ENCODE measurements at places on chromosomes 11 and 22.

GRCh38 chr22:47357086-47357485 lies 594.6 kb downstream of the TBC1D22A start:
- DNase-seq, result no peak

- no peak for DNase-seq
Measured at GRCh38 chr11:18731949-18732821, 6.2 kb upstream of the IGSF22 start.

DNA sequence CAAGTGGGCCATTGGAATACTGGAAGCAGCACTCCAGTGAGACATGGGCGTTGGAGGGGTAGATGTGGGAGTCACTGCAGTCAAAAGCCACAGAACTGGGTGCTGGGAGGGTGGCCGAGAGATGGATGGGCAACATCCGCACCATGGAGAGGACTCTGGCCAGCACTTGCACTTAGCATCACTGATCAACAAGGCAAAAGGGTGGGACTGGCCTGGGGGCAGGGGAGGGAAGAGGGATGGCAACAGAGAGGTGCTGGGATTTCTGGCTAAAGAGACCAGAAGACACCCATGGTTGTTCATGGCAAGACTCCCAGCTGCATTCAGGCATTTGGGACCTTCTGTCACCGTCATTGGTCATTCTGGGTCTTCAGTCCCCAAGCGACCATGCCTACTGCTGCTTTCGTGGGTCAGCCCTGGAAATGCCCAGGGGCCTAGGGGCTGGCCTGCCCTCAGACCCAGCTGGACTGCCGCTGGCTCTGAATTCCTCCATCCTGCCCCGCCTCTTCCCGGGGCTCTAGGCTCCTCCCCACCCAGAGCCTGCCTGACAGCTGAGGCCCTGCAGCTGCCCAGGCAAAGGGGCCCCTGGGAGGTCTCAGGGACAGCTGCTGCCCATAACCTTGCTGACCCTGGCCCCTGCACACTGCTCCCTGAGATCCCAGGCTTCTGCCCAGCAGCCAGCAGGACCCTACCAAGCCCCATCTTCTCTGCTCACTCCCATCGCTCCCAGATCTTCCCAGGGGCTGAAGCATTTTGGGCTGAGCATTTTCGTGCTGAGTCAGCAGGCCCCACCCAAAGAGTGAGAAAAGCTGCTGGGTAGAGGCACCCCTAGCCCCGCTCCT lies 13.0 kb upstream of the CDC42EP2 start:
- no peak for DNase-seq

- no peak for DNase-seq
Measured at GRCh38 chr11:105823495-105824033, 198.5 kb downstream of the MSANTD4 start.

DNA sequence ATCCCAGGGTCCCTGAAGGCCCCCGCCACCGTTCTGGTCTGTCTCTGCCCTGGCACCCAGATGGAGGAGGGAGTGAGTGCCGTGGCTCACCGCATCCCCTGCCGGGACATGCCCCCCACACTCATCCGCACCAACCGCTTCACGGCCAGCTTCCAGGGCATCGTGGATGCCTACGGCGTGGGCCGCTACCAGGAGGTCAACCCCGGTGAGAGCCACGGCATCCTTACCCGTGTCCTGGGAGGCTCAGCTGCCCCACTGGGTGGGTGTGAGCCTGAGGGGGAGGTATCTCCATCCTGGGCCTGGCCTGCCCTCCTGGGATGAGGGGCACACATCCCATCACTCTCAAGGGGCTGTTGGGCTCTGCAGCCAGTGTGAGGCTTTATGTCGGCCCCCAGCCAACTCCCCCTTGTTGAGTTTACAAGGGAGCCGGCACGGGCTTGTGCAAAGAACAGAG lies 6.1 kb downstream of the TCIRG1 start:
- no peak for DNase-seq

DNA sequence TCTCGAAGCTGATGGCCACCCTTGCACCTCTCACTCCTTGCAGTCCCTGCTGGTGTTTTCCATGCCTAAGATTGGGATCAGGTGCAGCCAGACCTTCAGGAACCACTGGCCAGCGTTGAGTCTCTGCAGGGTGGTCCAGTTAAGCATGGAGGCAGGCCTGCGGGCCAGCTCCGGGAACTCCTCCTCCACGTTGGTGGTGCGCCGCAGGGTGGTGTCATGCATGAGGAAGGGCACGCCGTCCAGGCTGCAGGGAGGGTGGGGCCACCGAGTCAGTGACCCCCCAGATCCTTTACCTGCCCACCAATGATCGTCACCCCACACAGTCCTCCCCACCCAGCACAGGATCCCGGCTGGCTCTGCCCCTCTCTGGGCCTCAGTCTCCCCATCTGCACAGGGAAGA lies 10.0 kb upstream of the KLHL35 start:
- DNase-seq, result no peak

- DNase-seq, result no peak
Measured at GRCh38 chr11:35090125-35090524, 48.8 kb upstream of the CD44 start.

GRCh38 chr11:27011560-27012233 lies 17.8 kb downstream of the FIBIN start:
- no peak for DNase-seq

DNA sequence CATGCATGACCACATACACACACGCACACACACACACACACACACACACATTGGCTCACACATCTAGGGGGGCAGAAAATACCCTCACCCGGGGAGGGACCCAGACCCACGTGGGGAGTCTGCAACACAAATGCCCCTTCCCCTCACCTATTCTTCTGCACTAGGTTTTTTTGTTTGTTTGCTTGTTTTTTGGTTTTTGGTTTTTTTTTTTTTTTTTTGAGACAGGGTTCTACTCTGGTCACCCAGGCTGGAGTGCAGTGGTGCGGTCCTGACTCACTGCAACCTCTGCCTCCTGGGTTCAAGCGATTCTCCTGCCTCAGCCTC lies 28.4 kb downstream of the WEE1 start:
- no peak for DNase-seq

DNA sequence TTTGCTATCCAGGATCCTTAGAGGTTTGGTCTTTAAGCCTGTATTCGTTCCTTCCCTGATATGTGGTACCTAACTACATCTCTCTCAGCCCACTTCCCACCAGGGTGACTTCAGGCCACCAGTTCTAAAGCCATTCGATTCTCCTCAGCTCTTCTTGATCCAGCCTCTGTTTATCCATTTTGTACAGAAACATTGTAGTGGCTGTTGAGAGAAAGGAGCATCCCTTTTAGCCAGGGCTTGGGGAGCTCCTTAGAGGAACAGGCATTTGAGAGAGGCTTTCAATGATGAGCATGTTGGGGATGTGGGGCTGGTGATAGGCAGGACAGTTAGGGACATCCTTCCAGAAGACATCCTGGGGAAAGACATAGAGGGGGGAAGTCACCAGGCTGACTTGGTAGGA lies 17.9 kb downstream of the UBE2L3 start:
- DNase-seq, result no peak

DNA sequence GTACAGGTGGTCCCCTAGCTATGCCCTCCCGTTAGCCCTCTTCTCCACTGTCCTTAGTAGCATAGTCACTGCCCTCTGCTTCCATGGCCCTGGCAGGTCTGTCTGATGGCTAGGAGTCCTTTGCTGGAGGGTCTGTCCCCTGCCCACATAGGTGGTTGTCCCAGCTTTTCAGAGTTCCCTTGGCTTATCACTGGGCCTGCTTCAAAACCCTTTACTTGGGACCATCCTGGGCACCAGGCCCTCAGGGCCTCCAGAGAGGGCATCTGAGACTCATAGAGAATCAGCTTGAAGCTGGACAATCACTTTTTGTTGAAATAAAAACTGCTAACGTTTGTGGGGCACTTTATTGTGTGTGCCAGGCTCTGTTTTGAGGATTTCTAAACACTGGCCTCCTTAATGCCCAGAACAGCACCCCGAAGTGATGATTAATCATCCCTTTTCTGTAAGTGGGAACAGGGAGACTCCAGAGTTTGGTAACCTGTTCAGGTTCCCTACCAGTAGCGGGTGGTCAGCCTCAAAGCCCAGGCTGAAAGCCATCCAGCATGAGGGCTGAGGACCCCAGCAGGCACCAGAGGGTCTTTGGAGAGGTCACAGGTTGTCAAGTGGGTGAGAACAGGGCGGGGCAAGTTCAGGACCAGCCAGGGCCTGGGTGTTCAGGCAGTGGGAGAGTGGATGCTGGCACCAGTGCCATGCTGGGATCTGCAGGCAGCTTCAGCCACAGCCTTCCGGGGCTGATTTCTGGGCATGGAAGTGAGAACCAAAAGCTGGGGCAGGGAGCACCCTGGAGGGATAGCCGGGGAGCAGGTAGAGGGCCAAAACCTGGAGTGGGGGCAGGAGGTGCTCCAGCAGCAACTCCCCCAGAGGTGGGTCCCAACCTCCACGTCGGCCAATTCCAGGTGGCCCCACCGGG lies 495 bp upstream of the KCNK4 start:
- no peak for DNase-seq

DNA sequence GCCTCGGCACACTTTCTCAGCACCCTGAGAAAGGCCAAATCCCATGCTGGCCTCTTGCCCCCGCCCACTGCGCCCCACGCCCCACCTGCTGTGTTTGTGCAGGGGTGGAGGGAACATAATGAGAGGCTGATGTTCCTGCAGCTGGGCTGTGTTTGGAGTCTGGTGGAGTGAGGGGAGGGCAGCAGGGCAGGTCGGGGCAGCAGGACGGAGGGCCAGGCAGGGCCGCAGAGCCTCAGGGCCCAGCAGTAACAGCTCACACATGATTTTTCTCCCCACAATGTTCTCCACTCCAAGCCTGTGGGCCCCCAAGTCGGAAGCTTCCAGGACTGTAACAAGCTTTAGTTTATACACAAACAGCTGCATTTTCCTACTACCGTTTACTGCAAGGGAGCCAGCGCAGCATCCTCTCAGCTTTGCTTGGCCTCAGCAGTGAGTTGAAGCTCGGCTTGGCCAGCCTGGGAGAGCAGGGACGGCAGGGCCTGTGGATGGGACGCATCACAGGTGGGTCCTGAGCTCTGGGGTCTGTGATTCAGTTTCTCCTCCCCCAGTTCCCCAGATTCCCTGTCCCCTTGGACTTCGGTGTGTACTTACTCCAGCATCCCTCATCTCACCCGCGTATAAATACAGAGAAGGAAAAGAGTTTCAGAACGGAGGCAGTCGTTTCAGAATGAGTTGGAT lies 51.0 kb downstream of the RPUSD4 start:
- no peak for DNase-seq

- no peak for DNase-seq
Measured at GRCh38 chr11:101466352-101466751, 117.5 kb downstream of the TRPC6 start.

DNA sequence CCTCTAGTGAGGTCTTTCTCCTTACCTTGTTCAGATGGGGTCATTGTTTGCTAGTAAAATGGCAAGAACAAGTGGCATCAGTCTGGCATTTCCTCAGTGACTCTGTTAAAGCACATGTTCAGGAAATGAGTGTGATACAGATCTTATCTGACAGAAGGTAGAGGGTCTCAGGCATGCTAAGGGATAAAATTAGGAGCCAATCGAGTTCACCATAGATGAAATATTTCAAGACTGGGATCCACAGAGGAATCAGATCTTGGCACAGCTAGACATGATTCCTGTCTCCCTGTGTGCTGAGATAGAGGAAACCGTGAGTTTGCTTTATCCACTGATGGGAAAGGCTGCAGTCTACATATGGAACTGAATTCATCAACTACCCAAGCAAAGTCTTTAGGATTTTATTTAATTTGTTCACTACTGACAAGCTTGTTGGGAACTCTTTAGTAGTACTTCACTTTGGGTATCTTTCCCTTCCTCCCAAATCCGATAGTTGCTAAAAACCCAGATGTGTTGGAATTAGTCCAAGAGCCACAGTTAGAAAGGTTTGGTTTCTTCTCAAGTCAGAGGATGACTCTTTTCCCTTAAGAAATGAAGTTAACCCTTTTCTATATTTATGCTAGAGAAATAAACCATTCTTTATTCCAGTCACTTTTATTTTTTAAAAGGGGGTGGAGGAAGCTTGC lies 18.4 kb downstream of the FAM118B start:
- DNase-seq, result no peak

GRCh38 chr11:95713428-95713827 lies 76.2 kb downstream of the FAM76B start:
- no peak for DNase-seq

GRCh38 chr11:93033093-93033492 lies 63.6 kb downstream of the MTNR1B start:
- DNase-seq, result no peak

DNA sequence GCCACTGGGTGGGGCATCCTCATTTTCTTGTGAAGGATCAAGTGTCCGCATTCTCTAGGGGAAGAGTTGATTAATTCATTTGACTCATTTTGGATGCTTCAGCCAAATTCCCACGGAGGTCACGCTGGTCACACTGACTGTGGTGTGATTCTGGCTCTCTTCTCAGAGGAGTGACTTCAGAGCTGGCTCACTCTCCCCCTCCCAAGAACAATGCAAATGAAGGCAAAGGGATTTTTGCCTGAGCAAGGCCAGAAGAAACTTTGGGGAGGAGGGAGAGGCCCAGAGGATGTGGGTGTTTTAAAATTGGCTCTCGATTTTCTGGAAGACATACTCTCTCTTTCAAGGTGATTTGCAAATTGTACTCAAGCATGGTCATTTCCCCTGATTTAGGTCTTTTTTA lies 51.1 kb upstream of the LMO2 start:
- no peak for DNase-seq

DNA sequence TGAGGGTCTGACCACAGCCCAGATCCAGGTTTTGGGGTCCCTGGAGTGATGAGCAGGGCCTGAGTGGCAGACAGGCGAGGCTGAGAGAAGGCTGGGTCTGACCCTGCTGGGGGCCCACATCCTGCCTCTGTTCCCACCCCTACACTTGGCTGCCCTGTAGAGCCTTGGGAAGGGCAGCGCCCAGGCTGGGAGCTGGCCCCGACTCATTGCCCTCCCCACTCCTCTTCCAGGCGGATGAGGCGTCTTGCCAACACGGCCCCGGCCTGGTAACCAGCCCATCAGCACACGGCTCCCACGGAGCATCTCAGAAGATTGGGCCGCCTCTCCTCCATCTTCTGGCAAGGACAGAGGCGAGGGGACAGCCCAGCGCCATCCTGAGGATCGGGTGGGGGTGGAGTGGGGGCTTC lies 4.9 kb downstream of the DERL3 start:
- no peak for DNase-seq

- no peak for DNase-seq
Measured at GRCh38 chr11:126186025-126186698, 25.3 kb downstream of the RPUSD4 start.

DNA sequence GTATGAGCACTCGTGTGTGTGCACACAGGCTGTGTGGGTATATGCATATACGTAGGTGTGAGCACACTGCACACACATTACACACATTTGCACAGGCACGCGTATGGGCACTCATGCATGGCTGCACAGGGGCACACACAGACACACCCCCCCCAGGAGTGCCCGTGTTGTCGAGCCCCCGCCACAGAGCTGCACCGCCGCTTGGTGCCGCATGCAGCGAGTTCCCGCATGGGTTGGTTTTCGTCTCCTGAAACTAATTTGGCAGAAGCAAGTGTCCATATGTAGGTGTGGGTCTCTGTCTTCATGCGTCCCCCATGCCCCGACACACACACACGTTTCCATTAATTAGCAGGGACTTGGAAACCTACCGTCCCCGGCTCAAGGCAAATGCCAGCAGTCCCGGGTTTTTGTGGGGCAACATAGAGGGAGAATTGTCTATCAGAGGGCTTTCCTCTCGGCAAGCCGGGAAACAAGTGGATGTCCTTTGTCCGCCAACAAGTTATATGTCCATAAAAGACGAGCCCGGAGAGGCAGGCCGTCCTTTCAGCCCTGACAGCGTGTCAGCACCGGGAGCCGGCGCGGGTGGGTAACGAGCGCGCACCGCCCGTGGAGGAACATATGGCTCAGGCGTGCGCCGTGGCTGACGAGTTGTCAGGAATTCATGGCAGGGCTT lies 1291.7 kb downstream of the BRD1 start:
- DNase-seq, result peak; percentile 59

- no peak for DNase-seq
Measured at GRCh38 chr22:20441631-20442484, 4.2 kb upstream of the SCARF2 start.

Data from amygdala (tissue), 56 donors.